ENCODE measurements at places on chromosomes 5 and 9.

DNA sequence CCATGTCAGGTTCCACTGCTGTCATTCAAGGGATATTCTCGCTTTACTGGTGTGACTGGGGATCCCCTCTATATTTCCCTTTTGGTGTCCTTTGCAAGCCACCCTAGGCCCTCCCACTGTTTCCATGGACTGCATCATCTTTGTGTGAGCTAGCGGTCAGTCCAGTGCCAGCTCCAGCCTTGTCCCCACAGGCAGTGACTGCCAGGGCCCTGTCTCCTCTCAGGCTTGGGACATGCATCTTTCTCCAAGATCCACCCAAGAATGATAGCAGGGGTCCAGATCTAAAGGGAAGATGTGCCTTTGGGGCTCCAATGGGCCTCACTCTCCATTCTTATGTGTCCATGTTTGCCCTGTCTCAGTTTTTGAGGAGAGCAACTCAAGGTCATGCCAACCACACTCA lies 37.8 kb upstream of the NXNL2 start:
- no peaks in the 10 kb centered on the region for H3K36me3 ChIP-seq
- no peak overlapping the region for H3K4me3 ChIP-seq
- no peak overlapping the region for H3K27ac ChIP-seq
- H3K4me1 ChIP-seq: no peaks in the 10 kb centered on the region

DNA sequence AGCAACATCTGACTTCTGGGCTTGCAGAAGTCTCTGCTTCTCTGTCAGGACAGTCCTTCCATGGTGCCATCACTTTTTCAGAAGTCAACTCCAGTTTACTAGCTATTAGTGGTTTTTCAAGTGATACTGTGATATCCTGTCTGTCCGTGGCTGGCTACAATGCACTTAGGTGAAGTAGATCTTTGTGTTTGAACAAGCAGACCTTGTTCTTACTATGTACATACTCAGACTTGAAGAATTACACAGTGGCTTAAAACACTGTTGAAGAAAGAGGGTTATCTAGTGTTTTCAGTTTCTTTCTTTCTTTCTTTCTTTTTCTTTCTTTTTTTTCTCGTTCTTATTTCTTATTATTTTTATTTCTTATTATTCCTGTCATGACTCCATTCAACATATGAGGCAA lies 228.7 kb downstream of the NTRK2 start:
- no peak overlapping the region for H3K4me3 ChIP-seq
- no peaks in the 10 kb centered on the region for H3K4me1 ChIP-seq
- no peaks in the 10 kb centered on the region for H3K27me3 ChIP-seq
- H3K27ac ChIP-seq: no peak overlapping the region
- no peak for DNase-seq
- H3K36me3 ChIP-seq: no peaks in the 10 kb centered on the region

GRCh38 chr5:143521846-143522400 lies 118.4 kb upstream of the NR3C1 start:
- no peak overlapping the region for H3K4me3 ChIP-seq
- H3K27ac ChIP-seq: no peak overlapping the region
- H3K27me3 ChIP-seq: no peaks in the 10 kb centered on the region
- DNase-seq: no peak
- no peaks in the 10 kb centered on the region for H3K4me1 ChIP-seq
- H3K36me3 ChIP-seq: no peaks in the 10 kb centered on the region

DNA sequence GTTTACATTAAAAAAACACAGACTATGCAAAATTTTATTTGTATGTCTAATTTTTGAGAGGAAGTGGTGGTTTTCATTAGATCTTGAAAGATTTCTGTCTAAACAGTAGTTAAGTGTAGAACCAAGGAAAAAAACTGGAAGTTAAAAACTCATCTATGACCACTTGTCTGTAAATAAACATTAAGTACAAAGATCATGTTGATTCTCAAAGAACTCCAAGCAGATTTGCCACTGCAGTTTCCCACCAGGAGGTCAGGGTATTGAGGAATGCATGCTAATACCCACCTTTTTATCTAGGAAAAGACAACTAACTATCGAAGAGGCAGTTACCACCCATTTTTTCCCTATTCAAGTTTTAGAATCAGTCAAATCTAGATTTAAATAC lies 1.9 kb downstream of the STOM start:
- H3K27me3 ChIP-seq: no peaks in the 10 kb centered on the region
- H3K4me3 ChIP-seq: peak overlapping the region; percentile 98
- H3K36me3 ChIP-seq: peaks cover 4% of the 10 kb centered on the region
- H3K4me1 ChIP-seq: peaks cover 16% of the 10 kb centered on the region
- no peak for DNase-seq
- no peak overlapping the region for H3K27ac ChIP-seq

- H3K27me3 ChIP-seq: no peaks in the 10 kb centered on the region
- no peaks in the 10 kb centered on the region for H3K36me3 ChIP-seq
- no peak for DNase-seq
Measured at GRCh38 chr9:115849679-115850412, 303.7 kb upstream of the PAPPA start.

- no peaks in the 10 kb centered on the region for H3K4me1 ChIP-seq
- no peak for DNase-seq
- no peaks in the 10 kb centered on the region for H3K27me3 ChIP-seq
- H3K27ac ChIP-seq: no peak overlapping the region
- H3K36me3 ChIP-seq: no peaks in the 10 kb centered on the region
Measured at GRCh38 chr5:153136910-153137614, 353.4 kb upstream of the GRIA1 start.

DNA sequence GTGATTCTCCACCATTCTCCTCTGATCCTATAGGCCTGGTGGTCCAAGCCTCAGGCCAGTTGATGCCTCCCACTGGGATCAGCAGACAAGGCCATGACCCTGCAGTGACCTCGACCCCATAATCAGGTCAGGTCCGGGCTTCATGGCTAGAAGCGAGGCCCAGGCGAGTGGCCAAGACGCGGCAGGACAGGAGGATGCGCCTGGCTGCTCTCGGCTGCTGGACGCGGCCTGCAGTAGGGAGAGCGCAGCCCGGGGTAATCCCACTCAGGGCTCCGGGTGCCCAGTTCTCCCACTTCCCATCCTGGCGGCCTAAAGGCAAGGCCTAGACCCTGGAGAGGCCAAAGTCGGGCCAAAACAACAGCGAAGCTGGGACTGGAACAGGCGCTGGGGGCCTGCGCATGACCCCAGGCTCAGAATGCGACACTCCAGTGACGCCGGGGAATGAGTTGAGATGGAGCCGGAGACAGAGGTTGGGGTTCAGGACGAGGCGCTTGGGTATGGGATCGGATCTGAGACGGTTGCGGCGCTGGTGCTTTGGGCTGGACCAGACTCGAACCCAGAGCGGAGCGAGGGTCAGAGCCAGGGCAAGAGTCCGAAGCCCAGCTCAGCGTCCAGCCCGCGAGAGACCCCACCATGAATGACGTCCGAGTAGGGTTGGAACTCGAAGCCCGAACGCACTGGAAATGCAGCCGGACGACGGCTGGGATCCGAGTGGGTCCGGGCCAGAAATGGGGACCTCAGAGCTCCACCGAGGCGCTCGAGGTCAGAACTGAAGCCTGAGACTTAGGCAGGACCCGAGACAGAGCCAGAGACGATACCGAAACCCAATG lies 3.2 kb downstream of the LHX6 start:
- no peak for DNase-seq
- H3K27ac ChIP-seq: no peak overlapping the region
- H3K36me3 ChIP-seq: no peaks in the 10 kb centered on the region
- H3K4me3 ChIP-seq: no peak overlapping the region
- H3K4me1 ChIP-seq: peaks cover 11% of the 10 kb centered on the region

DNA sequence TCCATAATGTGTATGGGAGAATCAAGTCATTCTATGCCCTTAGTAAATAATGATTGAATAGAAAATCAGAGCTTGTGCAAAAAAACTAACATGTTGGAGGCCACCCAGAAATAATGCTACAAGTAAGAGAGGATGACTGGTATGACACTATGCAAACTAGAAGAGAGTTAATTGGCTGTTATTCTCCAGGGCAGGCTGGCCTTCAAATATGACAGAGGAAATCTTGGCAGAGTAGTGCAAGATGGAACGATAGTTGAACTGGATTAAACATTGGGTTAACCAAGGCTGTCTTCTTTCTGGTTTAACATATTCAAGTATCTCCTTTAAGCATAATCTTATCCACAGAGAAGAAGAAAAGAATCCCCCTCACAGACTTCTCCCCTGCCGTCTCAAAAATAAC lies 196.1 kb downstream of the MPDZ start:
- H3K27ac ChIP-seq: no peak overlapping the region
- no peak for DNase-seq
- H3K36me3 ChIP-seq: no peaks in the 10 kb centered on the region
- H3K4me1 ChIP-seq: no peaks in the 10 kb centered on the region
- H3K27me3 ChIP-seq: no peaks in the 10 kb centered on the region

DNA sequence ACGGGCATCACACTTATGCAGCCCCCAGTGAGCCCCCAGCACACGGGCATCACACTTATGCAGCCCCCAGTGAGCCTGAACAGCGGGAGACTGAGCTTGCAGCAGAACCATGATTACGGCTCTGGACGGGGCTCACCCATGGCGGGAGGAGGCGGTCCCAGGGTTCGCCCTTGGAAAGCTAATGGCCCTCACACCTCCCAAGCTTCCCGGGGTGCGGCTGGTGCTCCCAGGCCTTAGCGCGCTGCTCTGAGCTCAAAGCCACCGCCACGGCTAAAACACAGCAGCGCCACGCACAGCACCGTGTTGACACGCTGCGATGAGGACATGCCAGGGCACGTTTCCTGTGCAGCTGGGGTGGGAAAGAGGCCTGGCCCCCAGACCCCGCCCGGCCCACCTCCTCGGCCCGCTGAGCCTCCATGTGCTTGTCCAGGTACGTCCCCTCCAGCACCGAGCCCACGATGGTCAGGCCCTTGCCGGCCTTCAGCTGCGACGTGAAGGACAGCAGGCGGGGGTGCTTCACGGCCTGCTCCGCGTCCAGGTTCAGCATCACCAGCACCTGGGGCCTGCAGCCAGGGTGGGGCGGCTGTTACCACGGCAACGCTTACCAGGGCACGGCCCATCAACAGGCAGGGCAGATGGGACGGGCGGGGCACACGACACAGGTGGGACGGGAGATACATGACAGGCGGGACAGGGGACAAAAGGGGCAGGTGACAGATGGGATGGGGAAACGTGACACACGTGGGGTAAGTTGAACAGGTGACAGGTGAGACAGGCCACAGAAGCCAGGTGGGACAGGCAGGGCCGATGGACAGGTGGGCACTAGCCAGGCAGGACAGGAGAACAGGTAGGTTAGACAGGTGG lies 38.4 kb downstream of the SLC12A7 start:
- H3K4me3 ChIP-seq: no peak overlapping the region
- H3K4me1 ChIP-seq: no peaks in the 10 kb centered on the region

Data from CD4-positive, alpha-beta T cell (primary cell).